ENCODE measurements at places on chromosomes 3 and 15.

DNA sequence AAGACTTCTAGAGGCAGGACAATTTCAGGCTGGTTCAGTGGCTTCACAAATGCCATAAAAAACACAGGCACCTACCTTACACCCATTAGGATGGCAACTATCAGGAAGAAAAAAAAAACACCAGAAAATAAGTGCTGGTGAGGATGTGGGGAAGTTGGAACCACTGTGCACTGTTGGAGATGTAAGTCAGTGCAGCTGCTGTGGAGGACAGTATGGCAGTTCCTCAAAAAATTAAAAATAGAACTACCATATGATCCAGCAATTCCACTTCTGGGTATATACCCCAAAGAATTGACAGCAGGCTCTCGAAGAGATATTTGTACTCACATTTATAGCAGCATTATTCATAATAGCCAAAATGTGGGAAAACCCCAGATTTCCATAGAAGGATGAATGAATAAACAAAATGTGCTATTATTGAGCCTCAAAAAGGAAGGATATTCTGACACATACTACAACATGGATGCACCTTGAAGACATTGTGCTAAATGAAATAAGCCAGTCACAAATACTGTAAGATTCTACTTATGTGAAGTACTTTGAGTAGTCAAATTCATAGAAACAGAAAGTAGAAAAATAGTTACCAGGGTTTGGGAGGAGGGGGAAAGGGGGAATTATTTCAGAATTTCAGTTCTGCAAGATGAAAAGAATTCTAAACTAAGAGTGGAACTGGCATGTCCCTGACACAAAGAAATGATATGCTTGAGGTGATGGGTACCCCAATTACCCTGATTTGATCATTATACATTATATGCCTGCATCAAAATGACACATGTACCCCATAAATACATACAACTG is 40.9 kb downstream of the NR1D2 start:
- no peak for DNase-seq

GRCh38 chr15:41011055-41011815 is 58.0 kb downstream of the CHAC1 start:
- no peak for DNase-seq

- no peak for DNase-seq
Measured at GRCh38 chr15:58229297-58229768, 91.2 kb downstream of the AQP9 start.

DNA sequence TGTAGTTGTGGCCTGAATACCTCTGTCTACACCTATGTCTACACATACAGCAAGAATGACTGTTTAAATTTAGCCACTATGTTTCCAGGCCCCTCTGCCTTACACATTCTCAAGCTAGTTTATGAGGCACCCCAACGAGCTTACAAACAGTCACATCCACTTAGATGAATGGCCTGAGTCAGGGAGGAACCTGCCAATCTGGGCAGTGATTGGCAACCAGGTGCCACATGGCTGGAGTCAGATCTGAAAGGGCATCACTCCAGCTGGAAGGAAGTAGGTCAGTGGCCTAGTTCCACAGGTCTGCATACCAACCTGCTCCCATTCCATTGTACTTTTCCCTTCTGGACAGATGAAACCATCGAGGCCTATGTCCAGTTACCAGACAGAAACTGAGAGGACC is 136.3 kb downstream of the FOXP1 start:
- no peak for DNase-seq

DNA sequence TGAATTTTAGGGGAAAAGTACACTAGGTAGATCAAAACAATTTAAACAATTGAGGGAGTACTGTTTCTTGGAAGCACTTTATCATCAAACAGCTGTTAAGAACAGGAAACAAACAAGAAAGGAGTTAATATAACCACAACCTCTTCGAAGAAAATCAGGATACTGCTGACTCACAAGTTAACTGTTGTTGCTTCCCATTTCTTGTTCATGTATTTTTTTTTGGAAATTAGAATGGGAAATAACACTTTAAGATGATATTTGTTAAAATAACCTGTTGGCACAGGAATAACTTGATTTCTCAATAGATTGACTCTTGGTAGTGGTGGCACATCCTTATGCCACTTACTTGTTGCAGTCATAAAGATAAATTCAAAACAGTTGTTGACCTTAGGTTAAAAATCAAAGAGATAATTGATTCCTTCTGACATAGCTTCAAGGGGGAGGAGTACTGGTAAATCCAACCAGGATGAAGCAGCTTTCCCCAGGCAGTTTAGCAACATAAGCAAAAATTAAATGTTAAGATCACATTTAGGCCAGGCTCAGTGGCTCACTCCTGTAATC is 3.3 kb downstream of the BNIP2 start:
- no peak for DNase-seq

GRCh38 chr15:27587810-27588209 is 511.3 kb downstream of the OCA2 start:
- no peak for DNase-seq

DNA sequence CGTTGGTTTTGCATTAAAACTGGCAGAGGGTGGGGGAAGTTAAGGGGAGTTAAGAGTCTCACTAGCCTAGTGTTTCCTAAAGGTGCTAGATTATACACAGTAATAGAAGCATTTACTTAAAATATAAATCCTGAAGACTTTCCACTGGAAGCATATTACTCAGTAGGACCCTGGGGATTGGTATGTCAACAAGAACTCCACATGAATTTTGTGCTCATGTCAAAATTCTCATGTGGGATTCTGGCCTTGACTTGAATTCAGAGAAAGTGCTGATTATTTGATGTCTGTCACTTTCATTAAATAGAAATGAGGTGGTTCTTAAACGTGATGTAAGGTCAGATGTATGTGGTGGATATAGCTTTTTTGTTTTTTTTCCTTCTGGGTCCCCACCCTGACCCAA is 997.2 kb downstream of the TUSC7 start:
- DNase-seq, result no peak

- DNase-seq, result no peak
Measured at GRCh38 chr3:46278816-46279672, 36.8 kb downstream of the CCR3 start.

GRCh38 chr15:52243697-52244555 is 51.7 kb downstream of the MYO5C start:
- no peak for DNase-seq

DNA sequence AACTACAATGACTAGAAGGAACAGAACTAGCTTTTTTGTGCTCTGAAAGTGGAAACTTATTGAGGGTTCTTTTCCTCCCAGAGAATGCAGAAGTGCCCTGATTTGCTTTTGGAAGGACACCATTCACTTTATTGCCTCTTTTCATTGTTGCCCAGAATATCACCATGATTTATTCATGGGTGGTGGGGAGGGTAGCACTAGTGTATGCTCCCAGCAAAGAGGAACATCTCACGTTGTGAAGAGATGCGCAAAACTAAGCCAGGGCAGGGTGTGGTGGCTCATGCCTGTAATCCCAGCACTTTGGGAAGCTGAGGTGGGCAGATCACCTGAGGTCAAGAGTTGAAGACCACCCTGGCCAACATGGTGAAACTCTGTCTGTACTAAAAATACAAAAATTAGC is 31.4 kb downstream of the FLNB start:
- no peak for DNase-seq

DNA sequence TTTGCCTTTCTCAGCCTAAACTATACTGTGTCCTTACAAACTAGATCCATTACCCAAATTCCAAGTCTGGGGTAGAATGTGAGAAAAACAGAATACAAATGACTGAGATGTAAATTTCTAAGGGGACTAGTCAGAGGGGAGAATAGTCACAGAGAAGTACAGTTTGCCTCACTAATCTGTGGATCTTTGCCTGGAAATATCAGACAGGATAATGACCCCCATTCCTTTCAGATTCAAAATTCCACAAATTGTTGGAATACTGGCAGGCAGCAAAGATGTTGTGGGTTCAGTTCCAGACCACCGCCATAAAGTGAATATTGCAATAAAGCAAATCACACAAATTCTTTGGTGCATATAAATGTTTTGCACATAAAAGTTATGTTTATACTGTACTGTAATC is 762.8 kb upstream of the NR2F2 start:
- DNase-seq, result peak; percentile 76

GRCh38 chr3:179476215-179476614 is 24.9 kb upstream of the GNB4 start:
- DNase-seq, result no peak

DNA sequence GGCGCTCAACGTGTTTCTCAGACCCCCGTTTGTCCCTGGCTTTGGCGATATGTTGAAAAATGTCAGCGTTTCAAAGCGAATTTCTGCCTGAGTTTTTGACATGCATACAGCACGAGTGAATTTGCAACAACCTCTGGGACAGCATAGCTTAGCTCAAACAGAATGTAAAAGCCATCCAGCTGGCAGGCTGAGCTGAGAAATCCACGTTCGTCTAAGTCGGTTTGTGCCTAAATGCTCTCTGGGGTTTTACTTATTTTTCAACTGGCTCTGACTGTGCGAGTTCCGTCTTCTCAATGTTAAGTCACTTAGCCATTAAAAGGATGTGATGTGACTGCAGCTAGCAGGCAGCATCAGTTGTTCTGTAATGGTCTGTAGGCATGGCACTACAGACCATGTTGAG is 243.5 kb upstream of the SLCO3A1 start:
- DNase-seq, result no peak
